HS-27A (cell line): ENCODE measurements at places on chromosomes 7 and 10.

- peak; percentile 51 for DNase-seq
Observed at GRCh38 chr10:28054228-28054860, 55.5 kb upstream of the ODAD2 start.

GRCh38 chr7:158812684-158813083 is 16.6 kb downstream of the ESYT2 start:
- DNase-seq: no peak

- DNase-seq: no peak
Observed at GRCh38 chr7:24851786-24852185, 94.5 kb upstream of the GSDME start.

GRCh38 chr7:114784746-114785145 is 137.1 kb upstream of the MDFIC start:
- DNase-seq: no peak

DNA sequence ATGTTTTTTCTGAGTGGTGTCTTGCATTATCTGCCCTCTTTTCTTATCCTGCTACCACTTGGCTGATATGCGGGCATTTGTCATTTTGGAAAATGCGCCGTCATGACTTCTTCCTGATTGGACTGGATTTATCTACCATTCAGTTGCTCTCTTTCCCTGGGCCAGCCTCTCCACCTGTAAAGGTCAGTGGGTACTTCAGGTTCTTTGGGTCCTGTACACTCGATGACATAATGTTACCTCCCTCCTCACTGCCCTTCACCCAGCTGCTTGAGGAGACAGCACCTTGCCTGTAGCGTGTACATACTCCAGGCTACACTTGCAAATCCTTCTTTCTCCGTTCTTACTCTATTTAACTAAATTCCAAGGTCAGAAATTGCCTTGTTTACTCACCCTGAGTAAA is 83.7 kb downstream of the RBM33 start:
- no peak for DNase-seq

DNA sequence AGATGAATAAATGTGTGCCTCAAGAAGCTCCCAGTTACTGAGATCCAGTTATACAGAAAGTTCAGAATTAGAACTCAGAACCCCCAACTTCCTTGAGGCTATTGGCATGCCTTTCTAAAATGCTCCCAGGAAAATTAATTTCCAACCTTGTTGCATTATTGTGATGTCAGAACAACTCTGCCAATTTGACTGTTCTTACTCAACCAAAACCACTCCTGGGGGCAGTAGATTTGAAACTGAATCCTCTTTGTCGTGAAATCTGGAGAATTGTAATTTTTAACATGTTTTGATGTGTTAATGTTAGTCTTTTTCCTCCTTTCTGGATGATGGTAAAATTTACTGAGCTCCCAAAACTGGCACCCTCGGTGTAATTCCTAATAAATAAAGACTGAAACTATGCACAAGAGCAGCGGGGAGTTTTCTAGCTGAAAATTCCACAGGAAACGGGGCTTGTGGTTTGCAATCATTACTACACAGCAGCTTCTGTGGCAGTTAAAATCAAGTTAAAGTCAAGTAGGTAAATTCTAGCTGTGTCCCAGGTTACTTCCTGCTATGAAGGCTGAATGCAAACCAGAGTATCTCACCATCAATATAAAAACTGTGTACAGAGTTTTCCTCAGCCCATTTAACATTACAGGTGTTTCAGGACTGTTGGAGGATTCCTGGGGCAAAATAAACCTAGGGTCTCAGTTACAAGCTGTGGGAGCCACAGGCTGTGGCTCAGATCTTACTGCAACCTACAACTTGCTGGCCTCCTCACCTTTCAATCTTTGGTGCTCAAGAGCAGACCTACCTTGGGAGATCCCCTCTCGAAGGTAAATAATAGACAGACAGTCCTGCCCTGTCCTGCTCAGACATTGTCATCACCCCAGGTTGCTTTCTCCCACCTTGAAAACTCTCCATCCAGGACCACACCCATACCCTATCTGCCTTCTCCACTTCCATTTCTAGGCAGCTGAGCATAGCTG is 156.3 kb upstream of the KMT2E start:
- DNase-seq: no peak

- no peak for DNase-seq
Observed at GRCh38 chr10:50629495-50630122, 5.9 kb upstream of the SGMS1 start.

- DNase-seq: peak; percentile 74
Observed at GRCh38 chr10:12720217-12720981, 281.1 kb downstream of the CCDC3 start.

DNA sequence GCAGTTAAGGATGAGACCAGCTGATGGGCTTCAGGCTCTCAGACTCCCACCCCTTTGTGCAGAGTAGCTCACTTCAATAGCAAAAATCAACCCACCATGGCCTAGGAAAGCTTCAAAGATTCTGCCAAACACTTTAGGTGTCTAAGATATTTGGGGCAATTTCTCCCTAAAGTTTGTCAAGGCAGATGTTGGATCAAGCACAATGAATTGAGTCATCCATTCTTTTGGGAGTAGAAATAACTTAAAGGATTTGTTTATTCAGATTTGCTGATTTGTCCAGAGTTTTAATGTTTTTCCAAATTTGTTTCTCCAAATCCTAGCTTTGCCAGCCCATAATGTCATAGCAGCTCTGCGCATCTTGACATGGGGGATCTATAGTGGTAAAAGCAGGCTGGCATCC is 855.1 kb downstream of the LRMDA start:
- no peak for DNase-seq

GRCh38 chr7:135251496-135252391 is 18.1 kb downstream of the STRA8 start:
- DNase-seq: no peak

GRCh38 chr10:104127411-104127810 is 5.4 kb downstream of the SFR1 start:
- DNase-seq: no peak
